Body of pancreas (tissue), 4 donors: ENCODE measurements at places on chromosomes 12 and 14.

GRCh38 chr12:48003226-48004052 is 837 bp downstream of the COL2A1 start:
- DNase-seq: no peak

- no peak for DNase-seq
Measured at GRCh38 chr14:102116361-102117180, 23.1 kb upstream of the WDR20 start.

GRCh38 chr14:68679301-68679700 is 113.6 kb downstream of the ZFP36L1 start:
- no peak for DNase-seq

DNA sequence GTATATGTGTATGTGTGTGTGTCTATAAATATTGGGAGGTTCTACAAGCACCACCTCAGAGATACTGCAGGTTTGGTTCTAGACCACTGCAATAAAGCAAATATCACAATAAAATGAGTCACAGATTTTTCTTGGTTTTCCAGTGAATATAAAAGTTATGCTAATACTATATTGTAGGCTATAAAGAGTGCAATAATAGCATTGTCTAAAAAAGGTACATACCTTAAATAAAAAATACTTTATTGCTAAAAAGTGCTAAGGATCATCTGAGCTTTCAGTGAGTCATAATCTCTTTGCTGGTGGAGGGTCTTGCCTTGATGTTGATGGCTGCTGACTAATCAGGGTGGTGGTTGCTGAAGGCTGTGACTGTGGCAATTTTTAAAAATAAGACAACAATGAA is 111.1 kb downstream of the VEZT start:
- DNase-seq: no peak

DNA sequence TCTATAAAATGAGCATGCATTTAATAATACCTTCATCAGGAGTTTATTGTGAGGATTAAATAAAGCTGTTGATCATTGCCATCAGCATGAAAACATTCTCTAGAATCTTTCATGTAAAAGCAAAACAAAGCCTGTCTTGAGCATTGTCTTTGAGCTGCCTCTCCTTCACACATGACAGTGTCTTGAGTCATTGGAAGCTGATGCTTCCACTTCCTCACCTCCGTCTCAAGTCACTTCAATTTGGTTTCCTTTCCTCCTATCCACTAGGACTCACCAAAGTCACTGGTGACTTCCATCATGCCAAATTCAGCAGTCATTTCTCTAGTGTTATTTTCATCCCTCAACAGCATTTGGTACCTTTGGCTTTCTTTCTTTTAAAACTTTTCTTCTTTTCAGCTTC is 31.6 kb upstream of the MYBPC1 start:
- DNase-seq: no peak

DNA sequence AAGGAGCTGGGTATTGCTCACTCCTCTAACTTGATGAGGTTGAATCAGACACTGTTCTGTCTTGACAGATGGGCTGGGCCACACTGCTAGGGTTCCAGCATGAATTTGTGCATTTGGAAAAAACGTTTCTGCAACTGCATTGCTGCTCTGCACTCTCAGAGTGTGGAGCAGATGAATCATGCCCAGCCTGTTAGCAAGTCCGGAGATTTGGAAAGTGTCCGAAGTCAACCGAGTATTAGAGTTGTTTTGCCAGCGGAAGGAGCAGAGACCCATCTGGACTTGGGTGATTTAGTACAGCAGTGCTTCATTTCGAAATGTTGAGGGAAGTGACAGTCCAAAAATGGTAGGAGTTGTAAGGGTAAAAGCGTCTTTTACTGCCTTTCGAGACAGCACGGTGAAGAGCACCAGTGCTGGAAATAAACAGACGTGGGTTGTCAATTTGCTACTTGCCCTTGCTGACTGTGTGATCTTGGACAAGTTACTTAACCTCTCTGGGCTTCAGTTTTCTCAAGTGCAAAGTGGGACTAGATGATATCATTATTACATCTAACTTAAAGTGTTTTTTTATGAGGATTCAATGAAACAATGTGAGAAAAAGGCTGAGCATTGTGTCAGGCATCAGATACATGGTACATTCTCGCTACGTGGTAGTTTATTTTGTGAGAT is 139.5 kb downstream of the CHST11 start:
- DNase-seq: no peak

DNA sequence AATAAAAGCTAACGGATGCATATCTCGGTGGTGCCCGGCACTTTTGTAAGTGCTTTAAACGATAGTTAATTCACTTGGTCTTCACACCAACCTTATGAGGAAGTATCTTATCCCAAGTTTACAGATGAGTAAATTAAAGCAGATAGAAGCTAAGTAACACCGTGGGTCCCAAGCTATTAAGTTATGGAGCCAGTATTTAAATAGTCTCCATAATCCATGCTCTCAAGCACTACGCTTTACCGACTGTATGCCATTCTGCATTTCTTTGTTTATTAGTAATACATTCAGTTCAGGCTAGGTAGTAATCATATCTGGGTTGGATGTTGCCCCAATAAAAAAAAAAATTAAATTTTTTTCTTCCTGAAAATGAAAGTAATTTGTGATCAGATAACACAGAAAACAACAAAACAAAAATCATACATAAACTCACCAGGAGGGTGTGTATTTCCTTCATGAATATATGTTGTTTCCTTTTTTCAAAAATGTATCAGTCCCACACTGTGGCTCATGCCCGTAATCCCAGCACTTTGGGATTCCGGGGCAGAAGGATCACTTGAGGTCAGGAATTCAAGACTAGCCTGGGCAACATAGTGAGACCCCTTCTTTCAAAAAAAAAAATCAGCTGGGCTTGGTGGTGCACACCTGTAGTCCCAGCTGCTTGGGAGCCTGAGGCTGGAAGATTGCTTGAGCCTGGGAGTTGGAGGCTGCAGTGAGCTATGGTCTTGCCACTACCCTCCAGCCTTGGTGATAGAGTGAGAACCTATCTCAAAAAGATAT is 1.4 kb upstream of the M6PR start:
- DNase-seq: no peak
